ENCODE measurements at places on chromosomes 5 and 9.

DNA sequence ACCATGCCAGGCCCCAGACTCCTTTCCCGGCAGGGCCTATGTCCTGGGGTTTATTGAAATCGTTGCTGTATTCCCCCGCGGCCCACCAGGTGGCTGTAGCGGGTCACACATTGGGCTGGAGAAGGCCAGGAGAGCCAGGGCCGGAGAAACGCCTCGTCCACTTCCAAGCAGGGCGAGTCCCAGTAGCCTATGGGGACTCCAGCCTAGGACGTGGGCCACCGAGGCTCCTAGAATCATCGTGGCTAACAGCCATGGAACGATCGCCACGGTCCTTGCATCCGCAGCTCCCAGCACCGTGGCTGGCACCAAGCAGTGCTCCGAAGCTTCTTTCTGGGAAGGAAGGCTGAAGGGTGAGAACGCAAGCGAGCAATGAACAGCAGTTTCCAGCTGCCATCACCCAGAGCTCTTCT lies 87.7 kb downstream of the ENTREP1 start:
- DNase-seq: no peak

DNA sequence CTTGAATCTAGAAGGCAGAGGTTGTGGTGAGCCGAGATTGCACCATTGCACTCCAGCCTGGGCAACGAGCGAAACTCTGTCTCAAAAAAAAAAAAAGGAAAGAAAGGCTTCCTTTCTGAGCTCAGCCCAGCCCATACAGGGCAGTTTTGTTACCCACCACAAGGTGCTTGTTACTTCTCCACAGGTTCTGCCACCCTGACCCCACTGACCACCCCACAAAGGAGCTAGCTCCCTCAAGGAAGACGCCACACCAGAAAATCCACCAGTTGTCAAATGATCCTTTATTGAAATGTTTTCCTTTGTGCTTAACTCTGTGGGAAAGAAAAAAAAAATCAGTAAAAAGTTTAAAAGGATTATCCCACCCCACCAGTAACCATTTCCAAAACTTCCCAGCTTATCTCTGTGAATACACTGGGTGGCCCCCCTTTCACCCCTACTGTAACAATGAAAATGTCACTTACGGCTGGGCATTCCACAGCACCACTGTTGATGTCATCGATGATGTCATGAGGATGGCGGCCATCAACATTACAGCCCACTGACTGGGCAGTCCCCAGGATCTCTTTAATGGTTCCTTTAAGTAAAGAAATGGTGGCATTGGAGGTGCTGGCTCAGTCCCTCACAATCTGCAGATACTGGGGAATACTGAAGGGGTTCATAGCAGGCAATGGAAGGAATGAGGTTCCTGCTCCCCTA lies 3.6 kb downstream of the RPL12 start:
- no peak for DNase-seq

DNA sequence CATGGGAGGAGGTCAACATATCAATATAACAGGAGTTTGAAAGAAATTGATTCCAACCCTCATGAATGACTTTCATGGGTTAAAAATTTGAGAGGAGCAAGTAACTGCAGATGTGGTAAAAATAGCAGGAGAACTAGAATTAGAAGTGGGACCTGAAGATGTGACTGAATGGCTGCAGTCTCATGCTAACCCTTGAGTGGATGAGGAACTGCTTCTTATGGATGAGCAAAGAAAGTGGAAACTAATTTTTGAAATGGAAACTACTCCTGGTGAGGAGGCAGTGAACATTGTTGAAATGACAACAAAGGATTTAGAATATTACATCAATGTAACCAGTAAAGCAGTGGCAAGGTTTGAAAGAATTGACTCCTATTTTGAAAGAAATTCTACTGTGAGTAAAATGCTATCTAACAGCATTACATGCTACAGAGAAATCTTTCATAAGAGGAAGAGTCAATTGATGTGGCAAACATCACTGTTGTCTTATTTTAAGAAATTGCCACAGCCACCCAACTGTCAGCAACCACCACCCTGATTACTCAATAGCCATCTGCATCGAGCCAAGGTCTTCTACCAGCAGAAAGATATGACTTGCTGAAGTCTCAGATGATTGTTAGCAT lies 1683.2 kb downstream of the MAT2B start:
- peak; percentile 29 for DNase-seq

DNA sequence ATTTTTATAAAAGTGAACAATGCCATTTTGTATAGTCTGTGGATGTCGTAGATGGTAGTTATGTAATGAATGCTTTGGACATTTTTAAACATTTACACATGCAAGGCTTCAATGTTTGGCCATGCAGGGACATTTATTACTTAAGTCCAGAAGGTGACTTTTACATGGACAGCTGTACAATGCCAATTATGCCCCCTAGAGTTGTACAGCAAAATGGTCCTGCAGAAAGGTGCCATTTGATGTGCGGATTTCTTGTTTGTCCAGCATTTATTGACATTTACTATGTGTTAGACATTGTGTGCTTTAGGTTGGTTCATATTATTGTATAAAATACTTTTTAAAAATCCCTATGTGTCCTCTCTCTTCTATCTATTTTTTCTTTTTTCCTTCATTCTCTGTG lies 22.5 kb upstream of the COMMD10 start:
- no peak for DNase-seq

- DNase-seq: no peak
These were observed 802 bp downstream of the SPIN1 start for GRCh38 chr9:88388886-88389605.

DNA sequence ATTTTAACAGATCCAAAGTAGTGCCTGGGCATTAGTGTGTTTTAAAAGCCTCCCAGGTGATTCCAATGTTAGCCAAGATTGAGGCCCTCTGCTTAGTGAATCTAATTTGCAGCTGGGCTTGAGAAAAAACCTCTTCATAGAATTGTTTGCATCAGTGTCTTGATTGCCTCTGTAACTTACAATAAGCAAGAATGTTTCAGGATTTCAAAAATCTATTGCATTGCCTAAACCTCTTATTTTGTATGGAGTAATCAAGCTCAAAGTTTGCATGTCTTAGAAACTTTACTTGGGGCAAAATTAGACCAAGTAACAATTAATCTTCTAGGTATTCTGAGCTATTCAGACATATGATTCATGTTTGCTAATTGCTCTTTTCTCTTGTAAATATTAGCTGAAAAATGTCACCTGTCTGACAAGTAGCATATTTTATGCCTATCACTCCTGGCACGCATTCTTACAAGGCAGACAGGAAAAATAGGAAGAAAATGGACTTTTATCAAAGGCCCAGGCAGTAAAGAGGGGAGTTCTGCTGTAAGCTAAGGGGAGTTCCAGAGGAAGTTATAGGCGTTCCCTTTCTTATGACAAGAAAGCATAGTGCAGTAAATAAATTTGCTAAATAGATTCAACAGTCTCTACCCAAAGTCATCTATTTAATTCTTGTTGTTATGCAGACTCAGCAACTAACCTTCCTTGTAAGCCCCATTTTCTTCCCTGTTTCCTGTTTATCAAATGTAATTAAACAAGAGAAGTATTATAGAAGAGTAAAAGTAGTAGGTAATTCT lies 21.0 kb downstream of the PDCD1LG2 start:
- DNase-seq: no peak

GRCh38 chr5:41507501-41507900 lies 2.9 kb downstream of the PLCXD3 start:
- no peak for DNase-seq

GRCh38 chr5:154770111-154770510 lies 14.9 kb downstream of the LARP1 start:
- DNase-seq: no peak

GRCh38 chr9:18595597-18595996 lies 121.6 kb downstream of the ADAMTSL1 start:
- no peak for DNase-seq

DNA sequence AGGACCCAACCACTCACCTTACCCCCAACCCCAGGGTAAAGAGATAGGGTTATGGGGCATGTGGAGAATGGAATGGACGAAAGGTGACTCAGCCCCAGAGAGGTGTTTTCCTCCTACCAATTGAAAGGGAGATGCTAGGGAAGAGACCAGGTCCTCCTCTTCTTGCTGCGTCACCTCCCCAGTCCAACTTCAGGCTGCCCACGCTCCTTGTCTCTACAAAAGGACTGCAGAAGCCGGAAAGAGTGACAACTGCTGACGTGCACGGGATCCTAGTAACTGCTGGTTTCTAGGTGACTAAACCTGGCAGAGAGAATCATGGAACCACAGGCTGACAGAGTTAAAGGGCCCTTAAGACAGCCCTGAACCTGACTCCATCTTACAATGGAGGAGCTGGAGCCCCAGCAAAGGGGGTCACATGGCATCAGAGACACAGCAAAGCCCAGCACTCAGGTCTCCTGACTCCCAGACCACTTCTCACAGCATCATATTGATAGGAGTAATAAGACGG lies 2.2 kb downstream of the GPX3 start:
- DNase-seq: no peak

GRCh38 chr9:19127871-19128500 lies 694 bp upstream of the PLIN2 start:
- peak; percentile 14 for DNase-seq

DNA sequence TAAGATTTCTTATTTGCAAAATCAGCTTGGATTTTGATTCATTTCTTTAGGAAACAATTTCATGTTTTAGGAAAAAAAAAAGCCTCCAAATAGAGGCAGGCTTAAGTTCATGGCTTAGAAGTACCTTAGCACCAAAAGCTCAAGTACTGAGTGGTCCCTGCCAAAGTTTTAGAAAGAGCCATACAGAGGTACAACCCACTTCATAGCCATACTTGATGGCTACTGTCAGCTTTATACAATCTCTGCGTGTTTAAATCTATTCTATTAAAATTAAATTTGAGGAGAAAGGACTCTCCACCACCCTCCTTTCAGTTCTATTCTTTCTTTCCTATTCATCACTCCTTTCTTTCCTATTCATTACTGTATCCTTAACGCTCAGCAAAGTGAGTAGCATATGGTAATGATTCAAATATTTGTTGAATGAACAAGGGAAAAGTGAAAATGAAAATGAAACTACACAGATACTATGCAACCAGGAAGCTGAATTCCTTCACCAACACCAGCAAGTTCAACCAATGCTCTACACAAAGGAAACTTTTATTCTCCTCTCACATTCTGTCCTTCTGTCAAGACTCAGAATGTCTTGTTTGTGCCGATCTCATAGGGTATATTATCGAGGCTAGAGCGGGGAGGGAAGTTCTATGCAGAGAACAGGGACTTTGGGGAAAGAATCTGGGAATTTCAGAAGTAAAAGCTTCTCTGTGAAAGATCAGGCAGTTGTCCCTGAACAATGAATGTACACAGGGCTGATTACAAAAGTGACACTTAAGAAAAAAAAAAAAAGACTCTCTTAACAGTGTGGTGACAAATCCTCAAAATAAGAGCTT lies 138.6 kb upstream of the SPEF2 start:
- no peak for DNase-seq

- no peak for DNase-seq
These were observed 2.5 kb downstream of the TBC1D9B start for GRCh38 chr5:179905161-179905560.

- no peak for DNase-seq
These were observed 55.6 kb downstream of the S1PR3 start for GRCh38 chr9:89046832-89047231.

DNA sequence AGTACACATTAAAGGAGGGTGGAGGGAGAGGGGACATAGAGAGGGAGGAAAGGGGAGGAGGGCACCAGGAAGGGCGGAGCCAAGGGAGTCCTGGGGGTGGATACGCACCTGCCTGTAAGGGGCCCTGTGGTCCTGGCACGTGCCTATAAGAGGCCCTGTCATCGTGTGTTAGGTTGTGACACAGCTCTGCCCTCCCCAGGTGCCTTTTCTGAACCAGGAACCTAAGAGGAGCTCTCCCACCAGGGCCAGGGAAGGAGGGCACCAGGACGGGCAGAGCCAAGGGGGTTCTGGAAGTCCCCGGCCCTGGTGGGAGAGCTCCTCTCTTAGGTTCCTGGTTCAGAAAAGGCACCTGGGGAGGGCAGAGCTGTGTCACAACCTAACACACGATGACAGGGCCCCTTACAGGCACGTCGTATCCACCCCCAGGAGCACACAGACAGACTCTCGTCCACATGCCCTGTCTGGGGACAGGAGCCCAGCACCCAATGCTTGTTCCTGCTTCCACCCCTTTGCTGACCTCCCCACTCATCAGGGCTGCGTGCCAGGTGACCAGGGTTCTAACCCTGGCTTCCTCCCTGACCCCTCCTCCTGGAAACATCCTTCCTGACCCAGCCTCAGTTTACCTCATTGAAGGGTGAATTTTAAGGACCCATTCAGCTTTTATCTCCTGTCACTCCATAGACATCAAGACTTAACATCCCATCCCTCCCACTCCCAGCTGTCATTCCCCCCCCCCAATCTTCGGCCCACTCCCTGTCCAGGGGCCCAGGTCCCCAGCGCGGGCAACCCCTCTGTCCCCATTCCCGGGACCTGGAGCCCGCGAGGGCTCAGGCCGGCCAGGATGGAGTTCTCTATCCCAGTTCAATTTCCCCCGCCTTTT lies 12.9 kb upstream of the OLFM1 start:
- no peak for DNase-seq

- DNase-seq: no peak
These were observed 196.1 kb downstream of the ANXA1 start for GRCh38 chr9:73347720-73348119.

- no peak for DNase-seq
These were observed 14.7 kb upstream of the TDRD7 start for GRCh38 chr9:97397220-97397619.

- no peak for DNase-seq
These were observed 68.6 kb upstream of the CKMT2 start for GRCh38 chr5:81164476-81164875.

- no peak for DNase-seq
These were observed 17.8 kb upstream of the CCNJL start for GRCh38 chr5:160330212-160330611.

GRCh38 chr5:78504704-78505677 lies 143.6 kb downstream of the LHFPL2 start:
- no peak for DNase-seq

GRCh38 chr5:98066910-98067309 lies 706.6 kb upstream of the RGMB start:
- no peak for DNase-seq

DNA sequence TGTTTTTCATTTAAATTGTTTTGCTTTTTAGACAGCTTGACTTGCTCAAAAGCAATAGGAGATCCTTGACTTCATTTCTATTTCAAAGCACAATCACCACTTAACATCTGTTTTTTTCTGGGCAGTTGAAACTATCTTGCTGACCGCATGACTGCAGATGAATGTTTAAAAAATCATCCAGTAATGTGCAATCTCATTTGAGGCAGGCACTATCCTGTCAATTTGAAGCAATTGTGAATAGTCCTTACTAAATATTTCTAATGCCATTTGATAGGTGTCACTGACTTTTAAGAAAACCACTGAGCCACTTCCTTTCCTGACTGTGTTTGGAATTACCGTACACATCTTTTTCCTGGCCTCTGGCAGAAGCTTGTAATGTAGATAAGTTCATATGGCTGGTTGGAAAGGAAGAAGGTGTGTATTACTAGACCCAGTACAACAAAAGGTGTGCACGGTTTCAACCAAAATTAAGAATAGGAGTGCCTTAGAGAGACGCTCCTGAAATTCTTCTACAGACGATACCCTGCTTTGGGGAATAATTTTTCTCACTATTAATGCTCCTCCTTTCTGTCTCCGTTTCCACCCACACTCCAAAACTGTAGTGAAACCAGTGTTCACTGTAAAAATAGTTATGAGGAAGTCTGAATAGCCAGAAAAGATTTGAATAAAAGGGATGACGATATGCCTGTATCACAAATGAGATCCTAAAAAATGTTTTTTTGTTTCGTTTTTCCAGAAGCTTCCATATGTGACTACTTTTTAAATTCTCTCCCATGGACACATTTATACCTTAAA lies 136.7 kb upstream of the MOCS2 start:
- DNase-seq: no peak

All from CD4-positive, alpha-beta T cell treated with Interferon gamma for 1 hour (primary cell).